ENCODE measurements at places on chromosomes 6 and 20.
A peak's percentile ranks its signal among the peaks of the same experiment; 100 is the strongest.

GRCh38 chr6:43878823-43879495, 108.9 kb downstream of the VEGFA start:
- DNase-seq = no peak

- no peak for DNase-seq
These were observed 30.2 kb downstream of the KLHL31 start for GRCh38 chr6:53635322-53635721.

- DNase-seq = no peak
These were observed 166.8 kb downstream of the BCAS1 start for GRCh38 chr20:53903652-53903987.

DNA sequence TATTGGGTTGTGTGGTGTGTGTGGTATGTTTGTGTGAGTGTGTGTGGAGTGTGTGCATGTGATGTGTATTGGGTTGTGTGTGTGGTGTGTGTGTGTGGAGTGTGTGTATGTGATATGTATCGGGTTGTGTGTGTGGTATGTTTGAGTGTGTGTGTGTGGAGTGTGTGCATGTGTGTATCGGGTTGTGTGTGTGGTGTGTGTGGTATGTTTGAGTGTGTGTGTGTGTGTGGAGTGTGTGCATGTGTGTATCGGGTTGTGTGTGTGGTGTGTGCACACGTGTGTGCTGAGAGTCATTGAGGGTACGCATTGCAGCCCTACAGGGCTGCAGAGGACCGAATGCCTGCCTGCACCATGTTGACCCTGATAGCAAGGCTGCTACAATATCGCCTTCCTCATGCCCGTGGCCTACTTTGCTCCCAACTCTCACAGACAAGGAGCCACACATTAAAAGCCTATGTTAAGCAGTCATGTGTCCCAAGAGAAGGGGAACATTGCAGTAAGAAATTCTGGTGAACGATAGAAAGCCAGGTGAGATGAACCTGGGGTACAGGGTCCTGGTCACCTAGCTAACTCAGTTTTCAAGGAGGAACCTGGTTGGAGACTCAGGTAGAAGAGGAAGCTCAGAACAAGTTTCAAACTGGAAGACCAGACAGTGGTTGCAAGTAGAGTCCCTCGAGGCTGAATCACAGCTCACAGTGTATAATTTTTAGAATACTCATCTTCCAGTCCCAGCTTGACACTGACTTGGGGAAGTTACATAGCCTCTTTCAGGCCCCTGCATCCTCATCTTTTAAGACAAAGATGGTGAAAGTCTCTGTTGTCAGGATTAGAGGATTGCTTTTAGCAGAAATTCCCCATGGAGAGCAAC, 45.7 kb upstream of the TMEM170B start:
- no peak for DNase-seq

DNA sequence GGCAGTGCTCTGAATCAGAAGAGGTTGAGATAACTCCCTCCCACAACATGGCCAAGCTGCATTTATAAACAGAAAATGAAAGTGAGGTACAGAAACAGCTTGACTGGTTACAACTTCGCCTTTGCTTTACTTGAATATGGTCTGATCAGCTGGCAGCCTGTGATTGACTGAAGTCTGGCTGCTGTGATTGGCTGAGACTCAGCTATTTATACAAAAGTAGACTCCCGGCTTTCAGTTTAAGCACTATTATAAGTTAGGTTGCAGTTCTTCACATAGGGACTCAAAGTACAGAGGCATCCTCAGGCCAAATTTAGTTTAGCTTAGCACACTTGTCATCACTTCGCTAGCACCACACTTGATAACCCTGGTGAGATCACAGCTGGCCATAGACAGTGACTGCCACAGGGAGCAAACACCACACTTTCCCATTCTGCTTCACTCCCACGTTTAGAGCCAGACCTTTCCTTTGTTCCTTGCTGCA, 362.6 kb downstream of the EPM2A start:
- DNase-seq = no peak

- no peak for DNase-seq
These were observed 21.9 kb upstream of the CHMP4B start for GRCh38 chr20:33789109-33789857.

GRCh38 chr6:158058171-158058651, 76.5 kb downstream of the SYNJ2 start:
- no peak for DNase-seq

GRCh38 chr6:33737267-33738026, 9.3 kb downstream of the IP6K3 start:
- no peak for DNase-seq

DNA sequence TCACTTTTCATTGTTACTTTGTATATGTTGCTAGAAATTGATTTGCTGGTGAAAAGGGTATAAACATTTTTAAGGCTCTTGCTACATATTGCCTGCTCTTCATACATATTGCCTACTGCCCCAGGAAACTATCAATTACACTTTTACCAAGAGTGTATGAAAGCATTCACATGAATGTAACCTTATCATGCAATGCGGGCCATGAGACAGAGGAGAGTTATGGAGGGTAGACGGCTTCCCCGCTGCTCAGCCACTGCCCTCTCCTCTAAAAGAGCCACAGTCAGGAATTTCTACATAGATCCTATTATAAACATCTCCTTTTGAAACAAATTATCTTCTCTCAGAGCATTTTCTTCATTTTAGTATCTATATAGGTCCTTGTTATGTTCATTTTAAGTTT, 264.4 kb downstream of the ESR1 start:
- no peak for DNase-seq

DNA sequence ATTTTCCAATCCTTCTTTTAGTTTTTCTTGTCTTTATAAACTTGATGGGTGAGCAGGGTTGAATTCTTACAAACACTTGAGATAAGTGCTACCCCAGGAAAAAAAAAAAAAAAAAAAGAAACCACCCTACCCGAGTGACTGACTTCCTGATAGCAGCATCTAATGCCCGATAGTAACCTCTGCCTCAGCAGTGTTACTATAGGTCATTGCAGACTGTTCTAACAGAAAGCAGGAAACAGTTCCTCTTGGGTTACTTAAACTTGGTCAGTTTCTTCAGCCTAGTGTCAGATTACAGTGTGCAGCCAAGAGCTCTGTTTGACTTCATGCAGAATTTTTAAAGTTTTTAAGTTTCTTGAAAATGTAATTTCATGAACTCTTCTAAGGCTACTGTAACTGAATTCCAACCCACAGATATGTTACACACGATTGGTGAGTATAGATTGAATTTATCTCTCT, 2.1 kb downstream of the MYLIP start:
- DNase-seq = peak; percentile 33

GRCh38 chr6:113047932-113048331, 700.8 kb downstream of the RFPL4B start:
- no peak for DNase-seq

DNA sequence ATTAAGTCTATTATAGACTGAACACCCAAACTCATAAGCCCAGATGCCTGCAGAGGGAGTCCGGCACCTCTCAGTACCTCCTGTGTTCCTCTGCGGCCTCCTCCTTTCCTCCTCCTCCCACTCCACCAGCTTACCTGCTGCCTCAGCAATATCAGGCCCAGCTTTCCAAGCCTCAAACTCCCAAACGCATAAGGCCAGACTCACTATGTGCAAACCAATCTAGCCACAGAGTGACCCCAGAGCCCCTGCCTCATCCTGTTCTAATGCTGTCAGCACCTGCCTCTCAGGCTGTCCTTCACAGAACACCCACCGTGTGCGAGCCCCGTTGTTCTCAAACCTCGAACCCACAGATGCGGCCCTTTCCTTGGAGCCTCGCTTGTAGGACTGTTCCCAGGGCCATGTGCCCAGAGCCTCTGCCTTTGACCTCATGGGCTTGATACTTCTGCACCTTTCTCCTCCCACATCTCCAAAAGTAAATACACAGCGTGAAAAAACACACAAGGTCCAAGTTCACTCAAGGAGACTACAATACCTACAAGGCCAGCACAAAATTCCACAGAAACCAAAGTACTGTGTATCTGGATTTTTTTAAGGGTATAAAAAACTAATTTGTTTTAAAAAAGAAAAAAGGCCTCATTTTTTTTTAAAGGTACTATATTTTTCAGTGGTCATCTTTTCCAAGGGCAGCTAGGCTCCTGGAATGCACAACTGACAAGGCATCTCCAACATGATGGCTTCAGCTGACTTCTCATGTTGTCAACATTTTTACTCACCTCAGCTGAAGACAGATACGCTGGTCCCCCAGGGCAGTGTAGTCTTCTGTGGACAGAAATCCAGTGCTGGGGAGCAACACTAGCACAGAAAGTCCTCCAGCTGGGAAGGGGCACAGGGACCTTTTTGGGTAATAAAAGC, 52.3 kb downstream of the ABHD12 start:
- no peak for DNase-seq
